Activated naive CD4-positive, alpha-beta T cell (primary cell): ENCODE measurements at places on chromosomes 7 and 10.

- no peak for DNase-seq
Observed at GRCh38 chr7:50793947-50794570, 11.4 kb upstream of the GRB10 start.

DNA sequence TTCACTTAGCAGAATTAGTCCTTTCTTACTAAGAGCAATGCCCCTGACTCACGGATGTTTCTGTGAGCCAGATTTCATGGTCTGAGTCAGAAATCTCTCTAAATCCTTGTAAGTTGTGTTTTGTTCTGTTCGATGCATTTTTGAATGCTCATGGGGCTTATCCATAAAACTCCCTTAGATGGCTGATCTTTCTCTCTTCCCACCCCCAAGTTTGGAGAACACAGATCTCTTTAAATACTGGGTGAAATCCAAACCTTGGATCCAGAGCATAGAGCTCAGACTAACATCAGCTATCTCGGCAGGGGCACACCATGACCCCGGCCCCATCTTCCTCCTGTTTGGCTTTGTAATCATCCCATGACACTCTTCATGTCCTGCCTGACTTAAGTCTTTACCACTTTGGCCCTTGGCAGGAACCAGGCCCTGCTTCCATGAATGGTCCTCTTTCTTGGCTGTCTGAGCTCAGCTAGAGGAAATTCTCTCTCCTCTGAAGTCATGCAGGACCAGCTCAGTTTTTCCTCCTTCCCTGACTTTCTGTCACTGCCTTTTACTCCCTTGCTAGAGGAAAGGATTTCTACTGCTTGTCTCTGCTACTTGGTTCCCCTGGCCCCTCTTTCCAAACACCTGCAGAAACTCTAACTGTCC is 120.4 kb upstream of the RAB11FIP2 start:
- no peak for DNase-seq

DNA sequence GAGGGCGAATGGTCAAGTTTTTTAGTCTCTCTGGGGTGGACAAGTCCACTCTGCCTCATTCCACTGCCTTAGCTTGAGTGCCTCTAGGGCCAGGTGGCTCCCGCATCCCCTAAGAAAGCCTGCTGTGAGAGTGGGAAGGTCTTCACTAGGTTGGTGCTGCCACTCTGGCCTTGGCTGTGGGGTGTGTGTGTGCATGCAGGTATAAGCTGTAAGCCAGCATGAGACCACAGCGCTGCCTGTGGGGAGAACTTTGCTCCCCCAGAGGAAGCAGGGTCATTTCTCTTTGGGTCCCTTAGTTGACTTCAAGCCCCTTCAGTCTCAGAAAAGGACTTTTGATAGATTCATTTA is 25.5 kb upstream of the PCBD1 start:
- DNase-seq: no peak

DNA sequence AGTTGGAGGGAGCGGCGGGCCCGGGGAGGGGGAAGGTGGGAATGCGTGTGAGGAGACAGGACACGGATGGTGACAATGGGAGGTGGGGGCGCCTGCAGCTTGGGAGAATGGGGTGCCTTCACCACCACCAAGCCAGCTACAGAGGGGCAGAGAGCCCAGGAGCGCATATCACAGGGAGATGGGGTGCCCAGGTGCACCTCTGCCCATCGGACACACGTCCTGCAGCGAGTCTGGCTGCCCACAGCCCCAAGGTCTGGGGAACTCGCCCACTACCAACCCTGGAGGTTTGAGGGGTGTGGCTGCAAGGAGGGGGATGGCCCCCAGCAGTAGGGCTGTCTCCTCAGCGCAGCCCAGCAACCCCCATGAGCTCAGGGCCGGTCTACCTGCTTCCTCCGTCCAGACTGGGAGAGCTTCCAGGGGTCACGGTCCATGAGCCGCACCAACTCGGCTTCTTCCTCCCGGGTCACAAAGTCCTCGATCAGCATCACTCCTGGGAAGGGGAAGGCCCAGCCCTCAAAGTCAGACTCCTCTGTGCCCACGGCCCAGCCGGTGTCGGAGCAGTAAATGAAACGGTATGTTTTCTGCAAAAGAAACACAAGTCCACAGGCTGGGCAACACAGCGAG is 5.3 kb downstream of the ALKBH4 start:
- no peak for DNase-seq

DNA sequence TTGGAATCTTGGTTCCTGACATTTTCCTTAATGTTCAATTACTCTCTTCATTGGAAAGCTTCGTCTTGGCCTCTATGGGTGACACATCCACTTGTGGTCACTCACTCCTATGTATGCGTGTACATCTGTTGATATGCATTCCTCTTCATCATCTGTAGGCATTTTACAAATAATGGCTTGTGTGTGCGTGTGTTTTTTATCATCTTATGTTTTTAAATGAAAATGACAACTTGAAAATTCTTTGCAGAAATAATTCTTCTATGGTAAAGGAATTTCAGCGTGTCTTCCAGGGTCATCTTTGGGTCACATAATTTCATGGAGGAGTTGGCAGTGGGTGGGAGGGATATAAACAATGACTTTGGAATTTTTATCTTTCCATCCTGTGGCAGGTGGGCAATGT is 925.1 kb downstream of the LRMDA start:
- no peak for DNase-seq

DNA sequence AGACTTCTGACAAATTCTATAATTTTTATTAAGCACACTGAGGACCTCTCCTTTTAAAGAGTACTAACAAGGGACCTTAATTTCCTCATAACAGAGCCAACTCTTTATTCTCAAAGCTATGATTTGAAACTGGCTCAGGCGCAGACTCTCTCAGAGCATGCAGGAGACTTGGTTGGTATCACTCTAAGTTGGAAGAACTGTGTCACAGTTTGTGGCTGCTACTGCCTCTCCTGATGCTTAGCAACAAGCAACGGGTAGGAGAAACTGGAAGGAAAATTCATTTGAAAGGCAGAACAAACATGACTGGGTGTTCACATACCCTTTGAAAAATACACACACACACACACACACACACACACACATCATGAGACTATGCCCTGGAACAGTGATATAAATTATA is 33.3 kb downstream of the ENO4 start:
- DNase-seq: no peak

GRCh38 chr7:117619681-117620080 is 139.9 kb downstream of the CFTR start:
- no peak for DNase-seq

- DNase-seq: no peak
Observed at GRCh38 chr10:118911363-118911762, 118.2 kb upstream of the NANOS1 start.

DNA sequence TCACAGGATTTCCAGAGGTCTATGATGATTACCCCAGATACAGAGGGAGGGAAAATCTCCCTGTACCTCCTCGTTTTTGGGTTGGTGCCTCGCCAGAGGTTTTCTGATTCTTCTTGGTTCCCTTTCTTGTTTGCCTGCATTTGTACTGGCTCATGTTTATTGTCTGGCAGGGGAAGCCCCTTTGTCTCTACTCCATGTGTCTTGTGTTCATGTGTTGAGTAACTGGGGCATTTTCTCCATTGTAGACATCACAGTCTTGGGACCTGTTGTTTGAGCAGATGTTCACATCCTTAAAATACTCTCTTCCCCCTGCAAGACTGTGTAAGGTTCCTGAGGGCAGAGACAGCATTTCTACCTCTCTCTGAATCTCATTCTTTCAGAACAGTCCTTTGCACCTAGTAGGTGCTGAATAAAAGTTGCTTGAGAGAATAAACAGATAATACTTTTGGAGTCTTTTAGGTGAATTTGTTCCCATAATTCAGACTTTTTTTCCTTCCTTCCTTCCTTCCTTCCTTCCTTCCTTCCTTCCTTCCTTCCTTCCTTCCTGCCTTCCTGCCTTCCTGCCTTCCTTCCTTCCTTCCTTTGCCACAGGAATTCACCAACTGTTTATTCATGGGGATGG is 25.1 kb downstream of the CDK14 start:
- no peak for DNase-seq

- DNase-seq: no peak
Observed at GRCh38 chr7:48016641-48017040, 12.3 kb downstream of the SUN3 start.

GRCh38 chr7:106589198-106589879 is 71.6 kb downstream of the CCDC71L start:
- no peak for DNase-seq

DNA sequence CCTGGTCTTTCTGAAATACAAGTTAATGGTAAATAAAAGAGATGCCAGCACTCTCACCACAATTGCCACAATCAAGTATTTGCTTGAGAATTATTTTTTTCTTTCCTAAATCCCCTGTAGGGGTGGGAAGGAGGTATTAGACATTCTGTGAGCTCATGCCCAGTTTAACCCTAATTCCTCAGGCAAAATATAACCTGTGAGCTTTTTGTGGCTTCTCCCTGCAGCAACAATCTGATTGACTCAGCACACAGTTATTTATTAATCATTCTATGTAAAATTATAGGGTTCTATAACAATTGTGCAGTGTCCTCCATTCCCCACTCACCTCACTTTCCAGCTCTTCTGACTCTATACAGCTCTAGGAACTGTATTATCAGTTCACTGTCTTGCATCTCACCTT is 66.3 kb downstream of the GLI3 start:
- no peak for DNase-seq
